Activated CD4-positive, alpha-beta T cell treated with anti-CD3 and anti-CD28 coated beads for 36 hours (primary cell): ENCODE measurements at places on chromosomes 4 and X. TPM values are rescaled to one million over a fixed set of nuclear protein-coding genes. Genes with fewer than 3 reads are reported as not detected.

DNA sequence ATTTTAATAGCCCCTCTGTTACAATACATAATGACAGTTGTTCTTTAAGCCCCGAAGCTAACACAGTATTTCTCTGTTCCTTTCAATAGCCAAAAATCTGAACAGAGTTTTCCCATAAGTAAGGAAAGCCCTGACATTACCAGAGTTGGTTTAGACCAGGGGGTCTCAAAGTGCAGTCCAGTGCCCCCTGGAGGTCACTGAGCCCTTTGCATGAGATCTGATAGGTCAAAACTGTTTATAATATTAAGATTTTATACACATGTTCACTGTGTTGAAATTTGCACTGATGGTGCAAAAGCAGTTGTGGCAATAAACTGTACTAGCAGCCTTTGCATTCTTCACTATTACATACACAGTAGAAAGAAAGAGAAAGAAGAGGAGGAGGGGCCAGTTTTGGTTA lies 177.1 kb downstream of the SPANXN3 start:
- H3K27me3 ChIP-seq = no peaks in the 10 kb centered on the region
- H3K27ac ChIP-seq = no peak overlapping the region
- H3K4me3 ChIP-seq = no peak overlapping the region
- H3K36me3 ChIP-seq = no peaks in the 10 kb centered on the region

GRCh38 chrX:76921176-76921575 lies 493.7 kb downstream of the MAGEE1 start:
- H3K27ac ChIP-seq = no peak overlapping the region
- H3K4me1 ChIP-seq = no peaks in the 10 kb centered on the region

DNA sequence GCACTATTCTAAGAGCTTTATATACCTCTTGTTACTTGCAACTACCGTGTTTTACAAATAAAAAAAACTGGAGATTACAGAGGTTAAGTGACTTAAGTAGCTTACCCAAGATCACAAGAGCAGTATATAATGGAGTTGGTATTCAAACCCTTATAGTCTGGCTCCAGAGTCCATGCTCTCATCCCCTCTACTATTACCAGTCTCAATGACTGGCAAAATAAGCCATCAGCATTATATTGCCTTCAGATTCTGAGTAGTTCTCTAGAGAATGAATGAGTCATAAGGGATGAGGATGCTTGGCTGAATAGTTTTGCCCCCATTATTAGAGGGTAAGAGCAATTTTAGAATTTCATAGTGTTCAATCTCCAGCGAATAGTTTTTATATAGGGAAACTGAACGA lies 170.1 kb upstream of the ATOH1 start:
- DNase-seq = no peak
- no peak overlapping the region for H3K4me3 ChIP-seq
- no peaks in the 10 kb centered on the region for H3K36me3 ChIP-seq
- no peaks in the 10 kb centered on the region for H3K27me3 ChIP-seq
- H3K27ac ChIP-seq = no peak overlapping the region
- no peaks in the 10 kb centered on the region for H3K4me1 ChIP-seq

The DUSP9 gene
- 0.14 TPM for total RNA-seq

DNA sequence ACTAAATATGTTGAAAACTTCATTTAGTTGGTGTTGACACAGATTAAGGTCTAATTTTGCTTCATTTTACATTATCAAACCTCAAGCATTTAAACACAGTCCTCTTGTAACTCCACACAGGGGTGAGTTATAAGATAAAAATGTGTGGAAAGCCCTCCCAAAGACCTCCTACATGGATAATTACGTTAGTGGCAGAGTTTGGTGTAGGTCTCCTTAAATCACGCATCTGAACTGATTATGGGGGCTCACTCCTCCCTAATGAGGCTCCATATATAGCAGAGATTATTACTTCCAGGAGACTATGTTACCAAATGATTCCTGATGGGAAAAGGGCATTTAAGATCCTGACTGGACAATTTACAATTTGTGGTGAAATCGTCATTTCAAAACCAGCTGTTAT lies 32.2 kb upstream of the VCX3B start:
- no peak overlapping the region for H3K27ac ChIP-seq
- H3K36me3 ChIP-seq = no peaks in the 10 kb centered on the region
- no peak for DNase-seq
- no peak overlapping the region for H3K4me3 ChIP-seq
- H3K27me3 ChIP-seq = no peaks in the 10 kb centered on the region

The PFKFB1 gene
- total RNA-seq = 0.55 TPM

GRCh38 chrX:11532291-11533078 lies 133.2 kb downstream of the ARHGAP6 start:
- H3K4me1 ChIP-seq = no peaks in the 10 kb centered on the region
- no peak overlapping the region for H3K27ac ChIP-seq

- no peaks in the 10 kb centered on the region for H3K36me3 ChIP-seq
- no peaks in the 10 kb centered on the region for H3K27me3 ChIP-seq
- H3K27ac ChIP-seq = no peak overlapping the region
- H3K4me1 ChIP-seq = peaks cover 33% of the 10 kb centered on the region
- DNase-seq = no peak
- H3K4me3 ChIP-seq = no peak overlapping the region
Measured at GRCh38 chr4:153209410-153209809, 5.2 kb downstream of the TRIM2 start.

GRCh38 chr4:118034053-118034785 lies at the start of gene NDST3:
NDST3 (plus strand) TSS chr4:118034486; CDS start chr4:118053911, 19,425 bp downstream.
- peaks cover 21% of the 10 kb centered on the region for H3K27me3 ChIP-seq
- H3K36me3 ChIP-seq = no peaks in the 10 kb centered on the region
- DNase-seq = peak; percentile 54
- peak within 1 kb of the TSS; percentile 49 for H3K4me3 ChIP-seq

DNA sequence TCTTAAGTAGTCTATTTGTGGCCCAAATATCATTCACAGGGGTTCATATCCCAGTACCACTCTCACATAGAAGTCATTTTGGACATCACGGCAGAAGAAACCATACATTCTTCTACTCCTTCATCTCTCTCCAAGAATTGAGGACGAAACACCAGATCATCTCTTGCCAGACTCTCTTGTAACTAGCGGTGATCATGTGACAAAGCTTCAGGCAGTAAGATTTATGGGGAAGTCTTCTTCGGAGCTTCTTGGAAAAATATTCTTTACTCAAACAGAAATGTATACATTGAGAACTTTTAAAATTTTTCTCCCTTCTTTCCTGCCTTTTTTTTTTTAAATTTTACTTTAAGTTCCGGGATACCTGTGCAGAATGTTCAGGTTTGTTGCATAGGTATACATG lies 4.7 kb upstream of the TBC1D19 start:
- H3K4me1 ChIP-seq = peaks cover 7% of the 10 kb centered on the region
- no peaks in the 10 kb centered on the region for H3K36me3 ChIP-seq
- H3K27ac ChIP-seq = no peak overlapping the region
